ENCODE measurements at places on chromosomes 5 and 9.

GRCh38 chr5:113380807-113381326, 53.9 kb downstream of the TSSK1B start:
- H3K4me3 ChIP-seq = no peak overlapping the region
- no peaks in the 10 kb centered on the region for H3K27me3 ChIP-seq
- DNase-seq = no peak
- H3K27ac ChIP-seq = no peak overlapping the region
- H3K36me3 ChIP-seq = no peaks in the 10 kb centered on the region

DNA sequence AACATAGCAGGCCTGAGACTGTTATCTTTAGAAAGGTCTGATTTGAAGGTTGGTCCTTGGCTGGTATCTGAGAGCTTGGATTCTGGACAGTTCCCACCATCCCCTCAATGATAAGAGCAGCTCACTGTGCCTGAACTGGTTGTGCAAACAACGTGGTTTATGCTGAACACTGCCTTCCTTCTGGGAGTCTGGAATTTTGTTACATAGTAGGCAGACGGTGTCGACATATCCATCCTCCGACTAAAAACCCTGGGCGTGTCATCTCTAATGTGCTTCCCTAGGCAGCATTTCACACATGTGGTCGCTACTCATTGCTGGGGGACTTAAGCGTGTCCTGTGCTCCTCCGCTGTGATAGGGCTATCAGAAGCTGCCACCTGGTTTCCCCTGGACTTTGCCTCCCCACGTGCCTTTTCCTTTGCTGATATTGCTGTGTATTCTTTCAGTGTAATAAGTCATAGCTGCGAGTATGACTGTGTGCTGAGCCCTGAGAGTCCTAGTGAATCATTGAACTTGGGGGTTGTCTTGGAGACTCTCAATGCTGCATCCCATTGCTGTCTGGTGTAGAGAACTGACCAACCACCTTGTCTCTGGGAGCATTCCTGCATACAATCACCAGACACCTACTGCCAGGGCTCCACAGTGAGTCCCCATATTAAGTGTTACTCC, 119.1 kb upstream of the TBC1D2 start:
- no peak overlapping the region for H3K27ac ChIP-seq
- peak; percentile 33 for DNase-seq
- no peaks in the 10 kb centered on the region for H3K4me1 ChIP-seq
- no peaks in the 10 kb centered on the region for H3K36me3 ChIP-seq
- H3K4me3 ChIP-seq = no peak overlapping the region

- H3K27me3 ChIP-seq = no peaks in the 10 kb centered on the region
- H3K4me3 ChIP-seq = no peak overlapping the region
- no peaks in the 10 kb centered on the region for H3K36me3 ChIP-seq
- H3K4me1 ChIP-seq = peaks cover 5% of the 10 kb centered on the region
These were observed 63.1 kb downstream of the UGCG start for GRCh38 chr9:111959468-111960359.

- DNase-seq = no peak
- no peaks in the 10 kb centered on the region for H3K36me3 ChIP-seq
- no peaks in the 10 kb centered on the region for H3K4me1 ChIP-seq
- no peak overlapping the region for H3K4me3 ChIP-seq
- H3K27ac ChIP-seq = no peak overlapping the region
- H3K27me3 ChIP-seq = no peaks in the 10 kb centered on the region
These were observed 100.4 kb downstream of the KLHL3 start for GRCh38 chr5:137635521-137635921.

DNA sequence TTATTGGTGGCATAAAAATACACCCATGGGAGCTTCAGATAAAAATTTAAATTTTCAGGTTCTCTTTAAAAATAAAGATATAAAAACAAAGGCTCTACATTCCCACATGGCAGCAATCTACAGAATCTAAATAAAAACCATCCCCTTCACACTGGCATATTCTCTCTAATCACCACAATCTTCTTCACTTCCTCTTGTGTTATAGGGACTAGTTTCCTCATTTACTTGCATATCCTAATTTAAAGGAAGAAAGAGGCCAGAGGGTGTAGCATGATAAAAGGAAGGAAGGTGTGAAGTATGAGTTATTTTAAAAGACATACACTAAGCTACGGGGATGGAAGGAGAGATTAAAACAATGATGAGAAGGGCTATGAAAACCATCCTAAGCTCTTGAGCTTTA, 390.5 kb downstream of the ZNF608 start:
- no peaks in the 10 kb centered on the region for H3K36me3 ChIP-seq
- no peak overlapping the region for H3K4me3 ChIP-seq
- no peak for DNase-seq

DNA sequence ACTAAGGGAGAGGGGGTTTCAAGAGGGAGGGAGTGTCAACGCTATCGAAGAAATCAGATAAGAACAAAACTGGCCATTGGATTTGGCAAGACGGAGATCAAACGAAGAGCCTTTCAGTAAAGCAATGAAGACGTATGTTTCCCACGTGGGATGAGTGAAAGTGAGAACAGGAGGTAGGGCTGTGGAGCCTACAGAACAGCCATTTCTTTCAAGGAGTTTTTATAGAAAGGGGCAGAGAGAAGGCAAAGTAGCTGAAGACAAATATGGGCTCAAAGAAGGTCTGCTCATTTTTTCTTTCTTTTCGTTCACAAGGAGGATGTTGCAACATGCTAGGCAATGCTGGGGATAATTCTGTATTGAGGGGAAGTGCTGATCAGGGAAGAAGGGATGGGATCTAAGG, 98.3 kb downstream of the SUSD1 start:
- no peak overlapping the region for H3K4me3 ChIP-seq
- H3K4me1 ChIP-seq = no peaks in the 10 kb centered on the region
- H3K36me3 ChIP-seq = no peaks in the 10 kb centered on the region
- H3K27ac ChIP-seq = no peak overlapping the region

DNA sequence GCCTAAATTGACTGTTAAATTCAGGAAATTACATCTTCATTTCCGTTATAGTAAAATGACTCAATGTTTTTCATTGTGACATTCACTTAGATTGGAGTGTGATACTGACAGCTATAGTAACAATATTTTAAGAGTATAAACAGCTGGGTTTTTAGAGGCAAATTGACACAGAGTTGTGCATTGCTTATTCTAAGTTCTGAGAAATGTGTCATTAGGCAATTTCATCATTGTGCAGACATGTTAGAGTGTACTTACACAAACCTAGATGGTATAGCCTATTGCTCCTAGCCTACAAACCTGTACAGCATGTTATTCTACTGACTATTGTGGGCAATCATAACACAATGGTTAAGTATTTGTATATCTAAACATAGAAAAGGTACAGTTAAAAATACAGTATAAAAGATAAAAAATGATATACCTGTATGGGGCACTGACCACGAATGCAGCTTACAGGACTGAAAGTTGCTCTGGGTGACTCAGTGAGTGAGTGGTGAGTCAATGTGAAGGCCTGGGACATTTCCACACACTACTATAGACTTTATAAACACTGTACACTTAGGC, 132.7 kb downstream of the PDE4D start:
- H3K27me3 ChIP-seq = no peaks in the 10 kb centered on the region
- no peak overlapping the region for H3K4me3 ChIP-seq
- H3K27ac ChIP-seq = no peak overlapping the region
- H3K4me1 ChIP-seq = no peaks in the 10 kb centered on the region
- no peak for DNase-seq
